ENCODE measurements at places on chromosomes 5 and 9.

DNA sequence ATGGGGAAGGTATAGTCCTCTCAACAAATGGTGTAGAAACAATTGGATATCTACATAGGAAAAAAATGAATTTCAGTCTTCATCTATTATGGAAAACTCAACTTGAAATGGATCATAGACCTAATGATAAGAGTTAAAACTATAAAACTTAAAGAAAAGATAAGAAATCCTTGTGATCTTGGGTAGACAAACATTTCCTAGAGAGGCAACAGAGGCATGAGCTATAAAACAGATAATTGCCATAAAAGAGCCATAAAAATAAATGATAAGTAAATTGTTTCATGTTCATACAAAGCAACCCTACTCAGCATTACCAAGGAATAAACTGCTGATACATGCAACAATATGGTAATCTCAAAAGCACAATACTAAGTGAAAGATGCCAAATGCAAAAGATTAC, 76.2 kb downstream of the SNX18 start:
- no peak for DNase-seq

GRCh38 chr5:2675548-2675947, 75.9 kb downstream of the IRX2 start:
- DNase-seq: no peak

- DNase-seq: no peak
Observed at GRCh38 chr5:118863345-118863744, 125.0 kb downstream of the DTWD2 start.

GRCh38 chr9:3578786-3579185, 53.0 kb upstream of the RFX3 start:
- DNase-seq: no peak

- DNase-seq: no peak
Observed at GRCh38 chr5:173625261-173625660, 8.8 kb upstream of the BOD1 start.

- no peak for DNase-seq
Observed at GRCh38 chr9:91119142-91119541, 242.6 kb downstream of the AUH start.

- no peak for DNase-seq
Observed at GRCh38 chr5:149358294-149358651, 427 bp downstream of the PCYOX1L start.

DNA sequence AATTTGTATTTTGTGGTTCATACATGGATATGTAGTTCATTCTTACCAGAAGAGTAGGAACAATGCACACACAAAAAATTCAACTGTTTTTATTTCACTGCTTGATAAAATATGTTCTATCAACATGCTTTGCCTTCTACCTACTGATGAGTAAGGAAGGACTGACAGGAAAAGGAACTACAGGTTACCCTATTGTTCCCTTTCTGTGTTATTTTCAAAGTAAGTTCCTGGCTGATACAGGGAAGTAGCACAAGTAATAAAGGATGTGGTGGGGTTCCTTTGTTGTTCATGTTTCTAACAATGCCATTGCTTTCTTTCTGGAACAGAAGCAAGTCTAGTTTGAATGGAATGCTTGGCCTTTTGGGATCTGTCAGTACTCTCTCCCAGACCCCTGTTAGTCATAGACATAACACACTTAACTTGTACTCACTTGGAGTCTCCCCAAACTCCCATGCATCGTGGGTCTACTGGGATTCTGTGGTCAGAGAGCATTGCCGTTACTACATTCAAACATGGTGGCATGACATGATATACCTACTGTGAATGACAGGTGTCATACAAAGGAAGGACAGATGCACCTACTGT, 20.2 kb upstream of the ALDOB start:
- no peak for DNase-seq

- DNase-seq: no peak
Observed at GRCh38 chr5:134252671-134253070, 26.8 kb upstream of the PPP2CA start.

DNA sequence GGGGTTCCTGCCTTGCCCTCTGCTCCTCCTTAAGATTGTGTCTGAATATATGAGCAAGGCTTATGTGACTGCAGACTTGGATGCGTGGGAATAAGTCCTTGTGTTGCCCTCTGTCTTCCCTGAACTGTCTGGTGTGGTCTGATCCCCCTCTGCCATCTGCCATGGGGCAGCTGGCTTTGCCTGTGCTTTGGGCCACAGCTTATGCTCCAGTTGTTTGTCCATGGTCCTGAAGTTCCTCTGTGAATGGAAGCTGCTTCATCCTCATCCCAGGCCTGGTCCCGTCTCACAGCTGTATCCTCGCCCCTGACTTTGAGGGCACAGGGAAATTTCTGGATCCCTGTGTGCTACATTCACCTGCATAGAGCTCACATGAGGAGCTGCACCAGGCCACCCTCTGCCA, 14.7 kb downstream of the IL31RA start:
- no peak for DNase-seq

DNA sequence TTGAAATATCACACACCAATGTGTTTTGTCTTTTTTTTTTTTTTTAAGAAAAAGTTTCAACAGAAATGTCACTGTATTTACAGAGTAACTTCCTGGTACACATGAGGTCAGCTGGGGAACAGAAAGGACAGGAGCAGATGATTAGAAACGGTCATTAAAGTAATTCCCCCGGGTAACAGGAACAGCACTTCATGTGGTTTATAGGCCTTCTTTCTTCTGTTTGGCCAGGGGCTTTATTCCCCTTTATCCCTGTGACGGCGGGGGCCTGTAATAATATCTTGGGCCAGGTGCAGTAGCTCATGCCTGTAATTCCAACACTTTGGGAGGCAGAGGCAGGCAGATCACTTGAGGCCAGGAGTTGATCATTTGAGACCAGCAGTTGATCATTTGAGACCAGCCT, 30.5 kb upstream of the MSH3 start:
- no peak for DNase-seq

DNA sequence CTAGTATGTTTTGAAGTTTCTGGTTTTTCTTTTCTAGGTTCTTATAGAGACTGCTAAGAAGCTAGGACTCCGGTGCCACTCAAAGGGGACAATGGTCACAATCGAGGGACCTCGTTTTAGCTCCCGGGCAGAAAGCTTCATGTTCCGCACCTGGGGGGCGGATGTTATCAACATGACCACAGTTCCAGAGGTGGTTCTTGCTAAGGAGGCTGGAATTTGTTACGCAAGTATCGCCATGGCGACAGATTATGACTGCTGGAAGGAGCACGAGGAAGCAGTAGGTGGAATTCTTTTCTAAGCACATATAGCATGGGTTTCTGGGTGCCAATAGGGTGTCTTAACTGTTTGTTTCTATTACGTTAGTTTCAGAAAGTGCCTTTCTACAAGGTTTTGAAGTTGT, 52.2 kb downstream of the MTAP start:
- DNase-seq: no peak

DNA sequence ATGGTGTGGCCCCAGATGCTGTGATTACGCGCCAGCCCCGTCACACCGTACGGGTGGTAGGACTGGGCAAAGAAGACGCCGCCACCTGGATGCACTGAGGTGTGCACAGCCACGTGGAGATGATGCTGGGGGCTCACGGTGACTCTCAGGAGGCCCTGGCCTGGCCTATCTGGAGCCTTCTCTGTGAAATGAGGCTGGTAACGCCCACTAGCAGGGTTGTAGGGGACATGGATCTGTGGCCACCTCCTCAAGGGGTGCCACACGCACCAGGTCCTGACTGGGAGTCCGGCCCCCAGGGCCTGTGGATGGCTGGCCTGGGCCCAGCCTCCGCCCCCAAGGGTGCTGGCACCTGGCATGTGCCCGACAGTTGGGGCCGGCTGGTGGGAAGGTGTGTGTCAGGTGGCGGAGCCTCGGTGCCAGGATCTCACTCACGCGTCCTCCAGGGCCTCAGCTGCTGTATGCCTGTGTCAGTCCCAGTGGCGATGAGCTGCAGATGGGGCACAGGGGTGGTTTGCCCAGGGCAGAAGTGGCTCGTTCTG, 32.4 kb downstream of the NEK6 start:
- no peak for DNase-seq

DNA sequence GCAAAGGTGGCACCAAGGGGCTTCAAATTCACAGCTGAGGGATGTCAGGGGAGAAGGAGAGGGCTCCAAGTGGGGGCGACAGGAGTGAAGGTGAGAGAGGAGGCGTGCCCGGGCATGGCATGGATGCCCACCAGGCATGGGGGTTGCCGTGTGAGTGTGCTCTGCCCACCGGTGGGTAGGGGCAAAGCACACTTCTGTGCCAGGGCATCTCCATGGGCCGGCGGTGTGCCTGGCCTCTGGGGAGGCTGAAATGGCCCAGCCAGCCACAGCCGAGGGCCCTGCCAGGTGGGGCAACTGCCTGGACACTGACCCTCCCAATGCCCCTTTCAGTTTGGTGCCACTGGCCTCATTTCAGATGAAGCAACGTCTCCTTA, 14.0 kb upstream of the RNU6ATAC start:
- DNase-seq: no peak

- no peak for DNase-seq
Observed at GRCh38 chr9:83336706-83337105, 201.5 kb downstream of the FRMD3 start.

- no peak for DNase-seq
Observed at GRCh38 chr9:128276574-128277270, 646 bp downstream of the SWI5 start.

DNA sequence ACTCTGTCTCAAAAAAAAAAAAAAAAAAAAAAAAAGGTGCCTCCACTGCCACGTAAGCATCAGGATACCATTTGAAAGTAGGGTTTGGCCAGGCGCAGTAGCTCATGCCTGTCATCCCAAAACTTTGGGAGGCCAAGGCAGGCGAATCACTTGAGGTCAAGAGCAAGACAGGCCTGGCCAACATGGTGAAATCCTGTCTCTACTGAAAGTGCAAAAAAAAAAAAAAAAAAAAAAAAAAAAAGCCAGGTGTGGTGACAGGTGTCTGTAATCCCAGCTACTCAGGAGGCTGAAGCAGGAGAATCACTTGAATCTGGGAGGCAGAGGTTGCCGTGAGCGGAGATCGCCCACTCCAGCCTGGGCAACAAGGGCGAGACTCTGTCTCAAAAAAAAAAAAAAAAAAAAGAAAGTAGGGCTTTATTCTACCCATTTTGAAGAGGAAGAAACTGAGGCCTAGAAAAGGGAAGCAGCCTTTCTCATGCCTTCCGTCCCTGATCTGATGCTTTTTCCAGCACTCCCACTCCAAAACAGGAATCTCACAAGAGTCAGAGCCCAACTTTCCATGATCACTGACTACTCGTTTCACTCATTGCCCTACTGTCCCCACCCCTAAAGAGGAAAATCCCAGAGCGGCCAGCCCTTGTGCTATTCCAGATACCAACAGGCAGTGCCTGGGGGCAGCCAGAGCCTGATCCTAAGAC, 16.3 kb upstream of the CCIN start:
- no peak for DNase-seq

DNA sequence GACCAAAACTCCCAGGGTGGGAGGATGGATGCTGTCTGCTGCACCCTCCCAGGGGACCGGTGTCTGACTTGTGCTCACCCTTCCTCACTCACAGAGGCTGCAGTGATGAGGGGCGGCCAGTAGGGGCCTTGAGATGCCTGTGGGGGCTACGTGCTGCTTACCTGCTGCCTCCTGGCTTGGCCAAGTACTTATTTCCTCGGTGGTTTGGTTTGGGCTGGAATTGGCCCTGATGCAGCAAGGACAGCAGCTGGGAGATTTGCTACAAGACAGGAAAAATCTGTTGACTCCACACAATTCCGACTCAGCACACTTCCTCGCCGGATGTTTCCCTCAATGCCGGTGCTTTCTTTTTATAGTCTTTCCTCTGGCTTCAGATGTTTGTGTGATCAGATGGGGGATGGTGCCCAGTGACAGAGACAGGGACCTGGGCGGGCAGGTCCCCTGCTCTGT, 6.6 kb downstream of the PCDH12 start:
- DNase-seq: no peak

- no peak for DNase-seq
Observed at GRCh38 chr9:38380230-38380871, 12.2 kb upstream of the ALDH1B1 start.

DNA sequence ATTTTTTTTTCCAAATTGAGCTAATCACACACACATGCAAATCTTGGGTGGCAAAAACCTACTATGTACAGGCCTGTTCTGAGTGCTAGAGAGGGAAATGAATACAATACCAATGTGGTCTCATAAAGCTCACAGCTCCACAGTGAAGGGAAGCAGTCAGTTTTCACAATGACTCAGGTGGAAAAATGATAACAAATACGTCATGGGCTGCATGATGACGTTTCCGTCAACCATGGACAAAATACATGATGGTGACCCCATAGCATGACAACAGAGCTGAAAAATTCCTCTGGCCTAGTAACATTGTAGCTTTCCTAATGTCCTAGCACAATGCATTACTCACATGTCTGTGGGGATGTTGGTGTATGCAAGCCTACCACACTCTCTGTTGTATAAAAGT, 252.5 kb downstream of the TRIM32 start:
- no peak for DNase-seq

- no peak for DNase-seq
Observed at GRCh38 chr5:57435701-57436134, 46.9 kb downstream of the ACTBL2 start.

DNA sequence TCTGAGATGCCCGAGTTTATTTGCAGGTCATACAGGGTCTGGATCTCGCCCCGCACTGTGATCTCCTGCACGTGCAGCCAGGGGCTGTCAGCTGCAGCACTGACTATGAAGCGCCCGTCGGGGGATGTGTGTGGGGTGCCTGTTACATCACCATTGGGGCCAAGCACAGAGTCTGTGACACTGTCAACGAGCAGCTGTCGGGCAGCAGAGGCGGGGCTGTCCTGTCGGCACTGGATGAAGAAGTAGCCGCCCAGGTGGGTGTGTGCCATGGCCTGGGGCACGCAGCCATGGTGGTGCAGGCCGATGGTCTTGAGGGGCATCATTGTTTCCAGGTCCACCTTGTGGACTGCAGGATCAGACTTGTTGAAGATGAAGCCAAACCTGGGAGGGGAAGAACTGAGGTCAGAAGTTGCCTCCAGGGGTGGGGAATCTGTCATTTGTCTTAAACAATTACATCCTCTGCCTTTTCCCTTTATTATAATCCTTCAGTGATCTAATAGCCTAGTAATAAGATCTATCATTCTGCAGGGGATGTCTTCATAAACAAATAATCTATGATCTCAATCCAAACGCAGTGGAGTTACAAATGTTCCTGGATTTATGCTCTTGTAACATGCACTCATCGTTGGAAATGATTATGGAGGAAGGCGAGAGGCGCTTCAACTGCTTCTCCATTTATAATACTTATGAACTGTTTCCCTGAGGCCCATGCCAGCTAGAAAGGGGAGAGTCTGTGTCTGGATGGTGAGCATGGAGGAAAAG, 147.8 kb downstream of the HSPA4 start:
- no peak for DNase-seq

DNA sequence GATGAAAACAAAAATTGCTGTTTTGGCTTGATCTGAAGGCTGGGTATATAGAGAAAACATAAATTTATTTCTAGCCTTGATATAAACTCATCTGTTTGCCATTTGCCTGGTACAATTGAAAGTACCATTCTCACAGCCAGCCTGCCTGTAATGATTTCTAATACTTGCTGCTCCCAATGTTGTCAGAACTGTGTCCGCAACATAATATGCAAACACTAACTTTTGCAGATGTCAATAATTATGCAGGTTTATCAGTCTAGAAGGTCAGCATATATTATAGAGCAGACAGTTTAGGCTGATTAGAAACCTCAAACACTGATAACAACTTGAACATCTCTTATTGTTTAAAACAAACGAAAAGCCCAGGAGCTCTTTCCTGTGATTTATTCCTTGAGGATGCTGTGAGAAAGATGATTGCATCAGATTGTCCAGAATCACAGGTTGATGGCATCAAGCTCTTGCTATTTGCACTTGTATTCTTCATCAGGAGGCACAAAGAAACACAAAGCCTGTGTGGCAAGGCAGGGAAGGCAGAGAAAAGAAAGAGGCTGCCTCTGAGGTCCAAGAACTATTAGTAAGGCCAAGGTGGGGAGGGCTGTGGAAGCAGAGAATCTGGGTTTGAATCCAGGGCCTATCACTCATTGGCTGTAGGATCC, 21.4 kb upstream of the HMHB1 start:
- no peak for DNase-seq
